ENCODE measurements at places on chromosomes 12 and 14.

DNA sequence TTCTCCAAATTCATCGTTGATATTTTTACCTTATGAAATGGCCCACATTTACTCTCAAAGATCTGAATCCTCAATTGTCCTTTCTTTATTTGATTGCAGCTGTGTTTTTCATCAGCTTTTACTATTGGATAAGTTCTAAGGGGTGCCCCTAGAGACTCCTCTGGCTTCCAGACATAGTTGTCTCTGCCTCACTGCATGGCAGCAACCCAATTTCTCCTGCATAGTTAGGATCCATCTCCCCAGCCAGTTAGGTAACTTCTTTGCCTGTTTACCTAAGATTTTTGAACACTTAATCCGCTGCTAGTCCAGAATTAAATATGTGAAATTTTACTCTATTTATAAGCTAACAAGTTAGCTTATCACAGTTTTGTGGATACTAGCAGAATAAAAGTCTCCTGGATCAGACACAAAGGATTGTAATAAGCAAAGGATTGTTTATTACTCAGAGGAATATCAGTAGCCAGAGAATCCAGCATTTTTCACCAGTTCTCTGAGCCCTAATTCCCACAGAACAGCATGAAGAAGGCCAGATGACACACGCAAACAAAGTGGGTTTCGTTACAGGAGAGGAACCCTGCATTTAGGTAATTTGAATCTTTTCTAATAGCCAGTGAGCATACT is 101.1 kb downstream of the BBS10 start:
- DNase-seq, result no peak

DNA sequence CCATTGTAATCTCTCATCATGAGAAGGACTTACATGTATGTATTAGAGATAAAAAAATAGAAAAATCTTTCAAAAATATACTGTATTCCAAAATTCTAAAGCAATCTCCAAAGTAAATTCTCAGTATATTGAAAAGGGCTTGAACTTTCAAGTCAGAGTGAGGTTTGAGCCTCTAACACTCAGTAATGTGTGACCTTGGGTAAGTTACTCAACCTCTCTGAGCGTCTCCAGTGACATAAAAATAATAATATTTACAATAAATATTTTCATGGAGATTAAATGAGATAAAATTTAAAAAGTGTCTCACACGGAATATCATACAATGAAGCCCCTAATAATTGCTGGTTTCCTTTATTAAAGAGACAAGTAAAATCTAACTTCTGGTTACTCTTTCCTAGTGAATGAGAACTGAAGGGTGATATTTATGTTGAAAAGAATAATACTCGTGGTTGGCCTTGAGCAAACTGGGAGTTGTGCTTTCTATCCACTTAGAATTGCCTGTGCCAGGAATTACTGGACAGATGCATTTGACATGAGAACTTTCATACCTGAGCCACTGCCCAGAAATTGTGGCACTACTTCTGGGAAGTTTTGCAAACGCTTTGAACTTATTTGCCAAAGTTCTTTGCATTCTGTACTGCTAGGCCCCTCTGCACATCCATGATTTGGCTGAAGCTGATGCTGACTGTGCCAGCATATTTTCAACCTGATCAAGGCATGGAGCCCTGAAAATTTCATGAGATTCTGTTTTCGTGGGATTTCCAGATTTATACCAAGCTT is 933.7 kb downstream of the GALC start:
- DNase-seq, result no peak

DNA sequence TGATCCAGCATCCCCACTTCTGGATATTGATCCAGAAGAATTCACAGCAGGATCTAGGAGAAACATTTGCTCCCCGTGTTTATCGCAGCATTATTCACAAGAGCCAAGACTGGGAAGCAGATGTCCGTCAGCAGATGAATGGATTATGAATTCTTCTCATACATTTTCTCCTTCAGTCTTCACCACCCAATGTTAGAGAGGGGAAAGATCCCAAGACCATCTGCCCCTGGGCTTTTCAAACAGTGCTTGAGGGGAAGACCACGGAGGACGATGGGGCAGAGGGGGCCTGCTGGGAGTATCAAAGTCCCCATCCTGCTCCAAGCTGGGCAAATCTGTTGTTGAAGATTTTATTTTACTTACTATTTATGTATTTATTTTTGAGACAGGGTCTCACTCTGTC is 41.1 kb downstream of the SERPINA3 start:
- DNase-seq, result no peak

GRCh38 chr12:64944966-64945365 is 120.5 kb downstream of the TBC1D30 start:
- DNase-seq, result no peak

DNA sequence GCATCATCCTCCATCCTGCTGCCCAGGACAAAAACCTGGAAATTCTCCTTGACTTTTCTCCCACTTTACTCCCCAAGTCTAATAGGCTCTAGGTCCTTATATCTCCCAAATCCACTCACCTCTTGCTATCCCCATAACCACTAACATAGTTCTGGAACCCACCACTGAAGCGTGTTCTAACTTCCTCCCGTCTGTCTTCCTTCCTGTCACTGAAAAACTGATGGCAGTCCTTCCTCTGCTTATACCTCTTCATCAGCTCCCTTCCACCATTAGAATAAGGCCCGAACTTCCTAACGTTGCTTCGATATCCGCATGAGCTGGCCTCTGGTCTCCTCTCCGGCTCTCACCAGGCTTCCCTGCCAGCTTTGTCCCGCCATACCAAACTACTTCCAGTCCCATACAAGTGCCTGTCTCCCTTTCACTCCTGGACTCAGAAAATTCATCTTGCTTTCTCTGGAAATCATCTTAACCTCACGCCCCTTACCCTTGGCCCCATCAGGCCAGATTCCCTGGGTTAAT is 63.0 kb upstream of the BCL2L14 start:
- DNase-seq, result no peak

DNA sequence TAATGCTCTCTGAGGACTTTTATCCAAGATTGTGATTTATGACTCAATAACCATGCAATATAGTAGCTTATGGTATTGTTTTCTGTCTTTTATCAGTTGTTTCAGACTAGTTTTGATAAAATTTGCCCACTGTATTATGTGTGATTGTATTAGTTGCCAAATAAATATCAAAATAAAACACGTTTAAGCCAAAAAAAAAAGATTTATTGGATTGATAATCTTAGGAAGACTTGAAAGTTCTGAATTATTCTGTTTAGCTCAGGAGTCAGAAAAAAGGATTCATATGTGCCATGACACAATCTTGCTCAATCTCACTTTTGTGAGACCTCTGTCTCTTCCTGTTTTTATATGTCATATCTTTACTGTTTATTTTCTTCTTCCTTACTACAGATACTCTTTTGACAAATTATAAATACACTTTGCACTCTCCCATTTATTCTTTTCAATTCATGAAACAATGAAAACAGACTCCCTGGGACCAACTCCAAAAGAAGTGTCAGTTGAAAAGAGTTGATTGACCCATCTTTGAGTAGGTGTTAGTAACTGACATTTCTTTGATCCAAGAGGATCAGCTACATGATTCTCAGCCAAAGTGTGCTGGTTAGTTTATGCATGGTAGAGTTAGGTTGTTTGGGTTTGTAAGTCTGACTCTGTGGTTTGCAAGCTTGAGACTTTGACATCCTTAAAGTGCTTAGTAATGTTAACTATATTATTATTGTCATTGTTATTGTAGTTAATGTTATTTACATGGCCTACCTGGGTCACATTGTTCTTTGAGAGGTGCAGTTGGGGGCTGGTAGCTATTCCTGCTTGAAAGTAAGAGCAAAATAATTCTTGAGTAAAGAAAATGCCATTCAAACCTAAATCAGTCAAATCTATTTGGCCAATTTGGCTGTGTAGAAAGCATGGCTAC is 2.5 kb downstream of the OR6C76 start:
- DNase-seq, result no peak

DNA sequence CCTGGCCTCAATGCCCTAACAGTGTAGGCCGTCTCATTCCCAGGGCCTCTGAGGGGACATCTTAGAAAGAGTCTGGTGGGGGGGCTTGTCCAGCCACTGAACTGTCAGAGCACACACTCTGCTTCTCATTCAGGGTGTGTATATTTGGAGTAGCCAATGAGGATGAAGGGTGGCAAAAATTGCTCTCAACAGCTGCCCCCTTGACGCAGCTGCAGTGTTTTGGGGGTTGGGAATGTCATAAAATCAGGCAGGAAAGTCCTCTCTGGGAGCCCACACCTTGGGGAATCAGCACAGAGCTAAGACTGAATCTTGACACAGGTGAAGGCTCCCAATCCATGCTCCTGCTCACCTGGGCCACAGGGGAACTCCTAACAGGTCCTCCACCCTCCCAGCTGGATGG is 1.5 kb downstream of the RASAL1 start:
- no peak for DNase-seq

DNA sequence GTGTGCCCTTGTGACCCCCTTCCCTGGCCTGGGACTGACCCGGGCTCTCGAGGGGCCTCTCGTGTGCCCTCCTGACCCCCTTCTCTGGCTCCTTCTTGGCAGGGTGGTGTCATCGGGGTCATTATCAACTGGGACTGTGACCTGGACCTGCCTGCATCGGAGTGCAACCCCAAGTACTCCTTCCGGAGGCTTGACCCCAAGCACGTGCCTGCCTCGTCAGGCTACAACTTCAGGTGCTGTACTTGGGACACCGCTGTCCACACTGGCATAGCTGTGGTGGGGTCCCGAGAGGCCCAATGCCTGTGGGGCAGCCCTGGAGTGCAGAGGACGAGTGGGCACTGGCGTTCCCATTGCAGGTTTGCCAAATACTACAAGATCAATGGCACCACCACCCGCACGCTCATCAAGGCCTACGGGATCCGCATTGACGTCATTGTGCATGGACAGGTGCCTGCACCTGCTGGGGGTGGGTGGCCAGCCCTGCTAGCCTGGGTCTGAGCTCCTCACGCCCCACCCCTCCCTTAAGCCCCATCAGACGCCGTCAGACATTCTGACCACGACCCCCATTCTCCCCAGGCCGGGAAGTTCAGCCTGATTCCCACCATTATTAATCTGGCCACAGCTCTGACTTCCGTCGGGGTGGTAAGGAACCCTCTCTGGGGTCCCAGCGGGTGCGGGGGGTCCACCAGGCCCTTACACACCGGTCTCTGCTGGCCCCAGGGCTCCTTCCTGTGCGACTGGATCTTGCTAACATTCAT is 2.5 kb downstream of the P2RX2 start:
- no peak for DNase-seq

DNA sequence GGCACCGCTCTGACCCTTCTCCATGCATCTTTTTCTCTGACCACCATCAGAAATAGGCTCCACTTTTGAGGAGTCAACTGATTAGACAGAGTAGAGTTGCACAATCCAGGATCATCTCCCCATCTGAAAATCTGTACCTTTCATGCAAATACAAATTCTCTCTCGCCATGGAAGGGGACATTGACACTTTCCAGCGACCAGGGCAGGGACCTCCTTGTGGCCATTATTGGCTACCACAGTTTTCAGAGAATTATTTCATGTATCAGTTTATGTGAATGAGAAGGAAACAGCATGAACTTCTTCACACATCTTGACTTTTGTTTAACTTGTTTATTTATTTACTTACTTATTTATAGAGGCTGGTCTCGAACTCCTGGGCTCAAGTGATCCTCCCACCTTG is 13.8 kb upstream of the RAN start:
- DNase-seq, result no peak

- no peak for DNase-seq
These were observed 123.3 kb downstream of the KCNC2 start for GRCh38 chr12:75086091-75087038.

GRCh38 chr12:75717902-75718301 is 206.5 kb upstream of the KRR1 start:
- no peak for DNase-seq

GRCh38 chr14:50501642-50502041 is 30.7 kb downstream of the MAP4K5 start:
- DNase-seq, result peak; percentile 84

Data from kidney tubule cell (primary cell).